NCI-H1105 treated with DMSO at 0.1 percent for 48 hours (cell line): ENCODE measurements at places on chromosomes 2 and 18.
A peak's percentile ranks its signal among the peaks of the same experiment; 100 is the strongest.

- DNase-seq = no peak
Measured at GRCh38 chr2:22817197-22817596, 567.8 kb upstream of the KLHL29 start.

- DNase-seq = peak; percentile 60
Measured at GRCh38 chr18:59140302-59140885, 710 bp downstream of the SEC11C start.

- no peak for DNase-seq
Measured at GRCh38 chr2:26717362-26717761, 24.8 kb downstream of the KCNK3 start.

- DNase-seq = no peak
Measured at GRCh38 chr2:217683106-217683870, 319.5 kb downstream of the TNS1 start.

DNA sequence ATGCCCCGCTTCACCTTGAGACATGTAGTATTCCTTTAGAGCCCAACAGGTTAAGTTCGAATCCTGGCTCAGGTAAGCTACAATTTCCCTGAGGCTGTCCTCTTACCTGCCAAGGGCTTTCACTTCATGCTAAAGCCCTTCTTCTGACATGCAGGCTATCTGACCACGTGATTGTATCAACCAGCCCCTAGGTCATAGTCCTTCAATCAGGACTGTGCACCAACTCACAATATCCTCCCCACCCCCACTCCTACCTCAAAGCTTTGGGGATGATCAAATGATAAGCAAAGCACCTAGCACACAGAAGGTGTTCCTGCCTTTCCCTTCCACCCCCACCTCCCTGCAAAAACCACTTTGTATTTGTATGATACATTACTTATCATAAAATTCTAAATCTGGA lies 78.9 kb downstream of the AAK1 start:
- DNase-seq = no peak

DNA sequence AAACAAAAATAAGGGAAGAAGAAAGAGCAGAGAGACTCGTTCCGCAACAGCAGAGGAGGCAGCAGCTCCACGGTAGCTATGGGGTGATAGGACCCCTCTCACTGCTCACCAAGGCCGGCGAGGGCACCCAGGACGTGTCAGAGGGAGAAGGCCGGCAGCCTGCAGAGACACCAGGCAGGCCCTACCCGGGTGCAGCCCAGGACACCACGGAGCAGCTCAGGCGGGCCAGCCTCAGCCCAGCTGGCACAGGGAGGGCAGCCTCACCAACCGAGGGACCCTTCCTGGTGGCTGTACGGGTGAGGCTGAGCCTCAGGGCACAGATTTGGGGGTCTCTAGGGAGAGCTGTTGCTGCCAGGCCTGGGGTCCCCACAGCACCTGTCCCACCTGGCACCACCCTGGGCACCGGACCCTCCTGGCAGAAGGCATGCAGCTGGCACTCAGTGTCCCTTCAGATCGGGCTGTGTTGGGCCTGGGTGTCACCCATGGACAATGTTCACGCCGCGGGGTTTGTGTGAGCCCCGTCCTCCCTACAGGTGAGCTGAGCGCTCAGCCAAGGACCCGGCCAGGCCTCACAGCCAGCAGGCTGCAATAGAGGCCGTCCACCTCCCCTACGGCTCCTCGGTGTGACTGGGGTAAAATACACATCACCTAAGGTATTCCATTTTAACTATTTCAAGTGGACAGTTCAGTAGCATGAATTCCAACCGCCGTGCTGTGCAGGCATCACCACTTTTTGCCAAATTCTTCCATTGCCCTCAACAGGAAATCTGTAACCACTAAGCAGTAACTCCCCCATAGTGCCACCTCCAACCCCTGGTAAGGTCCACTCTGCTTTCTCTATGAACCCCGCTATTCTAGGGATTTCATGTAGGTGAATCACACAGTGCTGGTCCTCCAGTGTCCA lies 21.6 kb downstream of the KCNG2 start:
- no peak for DNase-seq

- DNase-seq = no peak
Measured at GRCh38 chr2:59000796-59001195, 759.7 kb upstream of the FANCL start.

GRCh38 chr2:1717113-1717512 lies 27.2 kb downstream of the PXDN start:
- DNase-seq = no peak

- no peak for DNase-seq
Measured at GRCh38 chr2:41913921-41914609, 133.8 kb upstream of the PKDCC start.

- DNase-seq = peak; percentile 39
Measured at GRCh38 chr18:64513401-64513800, 364.5 kb upstream of the LINC00305 start.

- no peak for DNase-seq
Measured at GRCh38 chr2:173881886-173882285, 83.3 kb downstream of the SP3 start.

- DNase-seq = no peak
Measured at GRCh38 chr2:169072163-169072925, 3.0 kb downstream of the DHRS9 start.

DNA sequence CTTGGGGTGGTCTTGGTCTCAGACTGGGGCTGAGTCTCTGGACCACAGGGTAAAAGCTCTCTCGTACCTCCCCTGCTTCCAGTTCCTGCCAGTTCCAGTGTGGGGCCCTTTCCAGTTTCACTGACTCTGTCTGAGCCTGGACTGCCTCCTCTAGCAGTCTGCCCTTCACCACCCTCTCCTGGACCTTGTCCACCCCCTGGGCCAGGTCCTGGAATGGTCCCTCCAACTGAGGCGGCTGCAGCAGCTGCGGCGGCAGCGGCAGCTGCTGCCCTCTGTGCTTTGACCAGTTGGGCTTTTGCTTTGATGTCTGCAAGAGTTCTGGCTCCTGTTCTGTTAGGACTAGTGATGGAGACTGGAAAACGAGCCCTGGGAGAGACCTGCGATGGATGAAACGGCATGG lies 70.7 kb upstream of the DTNB start:
- DNase-seq = no peak

- DNase-seq = no peak
Measured at GRCh38 chr2:98750593-98751282, 19.8 kb upstream of the MGAT4A start.

GRCh38 chr2:199446996-199447576 lies 10.7 kb downstream of the SATB2 start:
- no peak for DNase-seq

GRCh38 chr2:223123855-223124610 lies 72.0 kb downstream of the KCNE4 start:
- DNase-seq = peak; percentile 12

- no peak for DNase-seq
Measured at GRCh38 chr18:37836071-37836970, 270.7 kb upstream of the CELF4 start.

DNA sequence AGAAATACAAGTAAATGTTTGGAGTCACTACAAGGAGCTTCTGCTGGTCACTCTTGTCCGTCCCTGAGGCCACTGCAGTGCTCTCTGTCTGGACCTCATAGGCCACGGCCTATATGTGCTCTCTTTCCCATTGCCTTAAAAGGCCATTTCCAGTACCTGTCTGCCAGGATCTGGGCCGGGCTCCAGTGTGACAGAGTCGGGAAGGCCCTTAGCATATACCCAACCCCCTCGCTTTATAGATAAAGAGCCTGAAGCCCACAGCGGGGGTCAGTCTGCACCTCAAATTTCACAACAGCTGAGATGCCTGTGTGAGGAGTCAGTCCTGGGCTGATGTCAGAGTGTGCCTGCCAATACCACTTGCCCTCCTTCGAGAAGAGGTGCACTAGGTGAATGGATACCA lies 39.9 kb downstream of the ADD2 start:
- DNase-seq = no peak

DNA sequence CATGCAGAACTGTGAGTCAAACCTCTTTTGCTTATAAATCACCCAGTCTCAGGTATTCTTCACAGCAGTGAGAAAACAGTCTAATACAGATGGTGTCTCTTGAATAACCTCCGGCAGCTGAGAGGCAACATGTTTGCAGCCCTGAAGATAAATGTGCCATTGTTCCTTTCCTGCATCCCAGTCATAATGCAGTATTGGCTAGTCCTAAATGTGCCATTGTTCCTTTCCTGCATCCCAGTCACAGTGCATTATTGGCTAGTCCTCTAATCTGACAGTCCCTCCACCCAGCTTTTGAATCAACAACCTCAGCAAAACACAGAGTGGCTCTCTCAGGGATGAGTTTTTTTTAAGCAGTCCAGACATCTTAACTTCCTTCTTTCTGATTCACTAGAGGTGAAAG lies 550.7 kb downstream of the RIT2 start:
- no peak for DNase-seq

DNA sequence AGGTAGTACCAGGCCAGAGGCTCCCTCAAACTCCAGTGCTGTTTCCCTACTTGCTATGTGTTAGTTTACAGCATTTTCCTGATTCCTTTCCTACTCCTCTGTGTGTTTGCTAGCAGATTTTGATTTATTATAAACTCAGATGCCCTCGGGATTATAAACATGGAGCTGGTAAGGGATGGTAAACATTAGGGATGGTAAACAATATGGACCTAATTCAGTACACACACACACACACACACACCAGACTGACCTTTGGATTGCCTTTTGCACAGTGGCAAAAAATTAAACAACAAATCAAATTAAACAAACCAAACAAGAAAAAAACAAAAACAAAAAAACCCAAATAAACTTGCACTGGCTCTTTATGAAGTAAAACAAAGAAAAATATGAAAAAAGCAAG lies 55.4 kb upstream of the ACVR1 start:
- DNase-seq = no peak

DNA sequence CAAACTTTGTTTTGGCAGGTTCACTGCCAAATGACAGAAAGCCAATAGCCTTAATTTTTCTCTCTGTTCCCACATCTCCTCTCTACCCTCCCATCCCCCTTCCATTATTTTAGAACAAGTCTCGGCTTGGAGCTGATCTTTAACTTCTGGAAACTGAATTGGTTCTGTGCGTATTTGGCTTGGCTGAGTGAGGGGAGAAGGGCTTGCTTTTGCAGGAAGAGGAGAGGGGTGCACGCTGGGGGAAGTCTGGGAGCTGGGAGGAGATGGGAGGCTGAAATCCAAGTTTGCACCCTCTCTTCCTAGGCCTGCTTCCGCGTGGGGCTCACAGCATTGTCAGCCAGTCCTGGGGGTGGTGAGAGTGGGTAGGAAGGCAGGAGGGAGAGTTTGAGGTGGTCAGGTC lies 176.1 kb upstream of the SPRED2 start:
- peak; percentile 38 for DNase-seq

- DNase-seq = no peak
Measured at GRCh38 chr18:3935305-3935704, 485.3 kb downstream of the TGIF1 start.

DNA sequence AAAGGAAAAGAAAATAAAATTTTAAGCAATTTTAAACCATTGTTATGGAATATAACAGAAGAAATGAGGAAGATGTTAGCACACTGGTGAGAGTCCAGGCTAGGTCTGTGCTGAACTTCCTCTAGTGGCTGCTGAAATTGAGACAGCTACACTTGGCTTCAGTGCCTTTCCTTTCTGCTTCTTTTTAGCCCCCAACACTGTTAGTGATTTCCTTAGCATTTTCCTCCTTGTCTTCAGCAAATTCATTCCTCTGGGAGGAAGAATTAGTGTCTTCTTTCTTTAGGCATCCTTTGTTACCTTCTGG lies 47.6 kb downstream of the ITGAV start:
- no peak for DNase-seq

DNA sequence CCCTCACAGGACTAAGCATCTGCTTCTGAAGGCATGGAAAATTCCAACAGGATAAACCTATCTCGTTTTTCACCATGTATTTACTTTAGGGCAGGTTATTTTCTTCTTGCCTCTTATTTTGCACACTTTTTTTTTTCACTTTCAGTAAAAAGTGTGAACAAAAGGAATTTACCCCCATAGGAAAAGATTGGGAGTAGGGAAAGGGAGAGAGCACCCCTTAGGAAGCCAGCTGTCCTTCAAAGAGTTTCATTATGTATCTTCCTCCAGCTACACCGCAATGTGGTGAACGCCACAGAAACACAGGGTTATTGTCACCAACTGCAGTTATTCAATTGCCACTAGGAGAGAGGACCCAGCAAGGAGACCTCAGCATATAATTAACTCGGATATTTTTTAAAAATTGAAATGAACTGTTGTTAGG lies 286.2 kb upstream of the VRK2 start:
- no peak for DNase-seq

DNA sequence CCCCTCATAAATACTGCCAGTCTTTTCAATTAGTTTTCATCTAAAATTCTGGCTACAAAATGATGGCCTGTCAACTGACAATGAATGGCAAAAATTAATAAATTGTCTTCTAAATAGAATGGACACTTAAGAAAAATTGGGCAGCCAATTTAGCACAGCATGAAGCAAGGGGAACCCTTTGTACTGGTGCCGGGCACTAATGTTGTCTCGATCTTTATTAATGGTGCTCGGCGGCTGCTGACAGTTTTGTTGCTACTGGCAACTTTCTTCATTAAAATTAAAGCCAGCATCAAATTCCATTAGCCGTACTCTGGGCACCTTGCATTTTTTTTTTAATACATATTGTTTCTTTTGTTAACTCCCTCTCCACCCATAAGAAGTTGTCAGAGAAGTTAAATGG lies 309.3 kb downstream of the GBX2 start:
- peak; percentile 17 for DNase-seq

- DNase-seq = peak; percentile 52
Measured at GRCh38 chr2:11539317-11540147, 5.7 kb downstream of the GREB1 start.

DNA sequence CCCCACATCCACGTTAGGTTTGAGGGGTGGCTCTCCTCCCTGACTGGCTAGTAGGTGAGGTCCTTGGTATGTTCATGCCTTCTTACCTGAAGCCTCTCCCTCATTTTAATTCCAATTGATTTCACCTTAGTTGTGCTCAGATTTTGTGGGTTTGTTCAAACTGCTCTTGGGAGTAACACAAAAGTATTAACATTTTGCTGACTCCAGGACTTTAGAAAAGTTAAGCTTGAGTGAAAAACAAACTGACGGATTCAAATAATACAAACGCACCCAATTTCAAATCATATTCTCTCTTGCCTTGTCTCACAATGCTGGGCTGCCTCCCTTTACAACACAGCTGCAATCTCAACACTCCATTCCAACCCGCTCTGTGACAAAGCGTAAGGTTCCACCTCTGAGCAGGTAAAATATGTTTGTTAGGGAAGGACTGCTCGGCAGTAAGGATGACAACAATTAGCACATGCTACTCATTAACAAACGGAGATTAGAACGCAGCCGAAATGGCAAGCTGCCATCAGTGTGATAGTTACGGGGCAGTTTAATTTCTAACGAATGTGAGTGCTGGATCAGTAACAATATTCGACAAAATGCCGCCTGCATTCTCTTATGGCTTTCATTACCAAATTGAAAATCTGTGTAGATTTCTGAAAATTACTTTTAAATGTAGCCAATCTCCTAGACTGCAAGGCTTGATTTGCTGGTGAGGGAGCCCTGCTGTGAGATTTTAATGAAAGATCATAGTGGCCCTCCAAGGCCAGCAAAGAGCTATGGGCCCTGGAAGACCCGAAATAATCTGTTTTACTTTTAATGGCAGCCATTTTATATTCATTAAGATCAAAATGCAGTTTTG lies 730.6 kb upstream of the FANCL start:
- DNase-seq = no peak
